Hippocampal formation (tissue), 2 donors: ENCODE measurements at places on chromosomes 16 and 17.
A peak's percentile ranks its signal among the peaks of the same experiment; 100 is the strongest.

GRCh38 chr16:80875616-80876015 lies 71.2 kb upstream of the CDYL2 start:
- no peak for DNase-seq

DNA sequence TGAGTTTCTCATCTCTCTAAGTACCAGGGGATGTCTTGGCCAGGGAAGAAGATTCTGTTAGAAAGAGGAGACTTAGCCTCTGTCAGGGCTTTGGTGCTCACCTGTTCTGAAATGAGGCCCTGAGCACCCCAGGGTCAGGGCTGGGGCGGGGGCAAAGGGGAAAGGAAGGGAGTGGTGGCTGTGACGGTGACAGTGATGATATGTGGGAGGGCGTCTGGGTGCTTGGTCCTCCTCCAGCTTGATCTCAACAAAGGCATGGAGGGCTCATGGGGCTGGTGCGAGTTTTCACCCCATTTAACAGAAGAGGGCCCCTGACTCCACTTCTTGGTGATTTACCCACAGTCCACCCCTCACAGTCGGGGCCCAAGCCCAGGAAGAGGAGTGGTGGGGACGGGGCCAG lies 15.1 kb downstream of the SOX8 start:
- no peak for DNase-seq

GRCh38 chr17:58691701-58692238 lies at the start of gene TEX14:
Gene TEX14, minus strand, starts transcription at chr17:58692045. Its CDS starts 40,044 bp downstream, at chr17:58652001.
- no peak for DNase-seq

DNA sequence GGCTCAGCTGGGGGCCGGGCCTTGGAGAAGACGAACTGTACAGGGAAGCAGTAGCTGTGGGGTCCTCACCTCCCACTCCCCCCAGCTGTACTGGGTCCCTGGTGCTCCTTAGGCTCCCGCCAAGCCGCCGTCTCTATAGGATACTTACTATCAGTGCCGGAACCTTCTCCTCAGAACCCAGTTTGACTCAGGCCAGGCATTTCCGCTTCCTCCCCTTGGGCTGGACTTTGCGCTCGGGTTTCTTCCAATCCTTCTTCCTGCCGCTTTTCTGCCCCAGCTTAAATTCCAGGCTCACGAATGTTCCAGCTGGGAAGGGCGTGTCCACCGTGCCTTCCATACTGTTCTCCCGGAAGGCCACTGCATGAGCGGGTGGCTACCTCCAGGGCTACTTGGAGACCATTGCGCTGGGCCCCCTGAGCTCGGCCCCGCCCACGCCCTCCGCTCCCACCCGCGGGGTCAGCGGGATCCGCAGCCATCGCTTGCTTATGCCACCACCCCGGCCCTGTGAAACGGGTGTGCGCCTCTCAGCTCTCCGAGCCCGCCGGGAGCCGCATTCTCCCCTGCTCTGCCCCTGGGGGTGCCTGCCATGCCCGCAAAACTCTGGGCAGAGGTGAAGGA lies 1795.9 kb downstream of the TP53TG3F start:
- DNase-seq, result no peak

DNA sequence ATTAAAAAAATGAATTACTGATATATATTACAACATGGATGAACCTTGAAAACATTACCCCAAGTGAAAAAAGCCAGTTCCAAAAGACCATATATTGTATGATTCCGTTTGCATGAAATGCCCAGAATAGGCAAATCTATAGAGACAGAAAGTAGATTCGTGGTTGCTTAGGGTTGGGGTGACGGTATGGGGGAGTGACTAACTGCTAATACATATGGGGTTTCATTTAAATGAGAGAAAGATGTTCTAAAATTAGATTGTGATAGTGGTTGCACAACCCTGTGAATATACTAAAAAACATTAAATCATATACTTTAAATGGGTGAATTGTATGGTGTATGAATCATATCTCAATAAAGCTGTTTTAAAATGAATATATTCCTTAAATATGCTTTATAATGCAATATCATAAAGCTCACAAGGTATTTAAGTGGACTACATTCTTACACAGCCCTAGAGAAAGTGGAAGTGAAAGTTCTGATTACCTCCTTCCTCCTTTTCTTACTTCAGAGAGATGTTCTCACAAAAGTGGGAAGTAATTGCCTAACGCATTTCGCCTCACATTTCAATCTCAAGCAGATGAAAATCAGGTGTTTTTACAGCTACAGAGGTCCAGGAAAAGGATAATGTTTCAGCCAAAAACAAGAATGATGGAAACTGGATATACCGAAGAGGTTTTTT lies 142.7 kb upstream of the GNAO1 start:
- no peak for DNase-seq

DNA sequence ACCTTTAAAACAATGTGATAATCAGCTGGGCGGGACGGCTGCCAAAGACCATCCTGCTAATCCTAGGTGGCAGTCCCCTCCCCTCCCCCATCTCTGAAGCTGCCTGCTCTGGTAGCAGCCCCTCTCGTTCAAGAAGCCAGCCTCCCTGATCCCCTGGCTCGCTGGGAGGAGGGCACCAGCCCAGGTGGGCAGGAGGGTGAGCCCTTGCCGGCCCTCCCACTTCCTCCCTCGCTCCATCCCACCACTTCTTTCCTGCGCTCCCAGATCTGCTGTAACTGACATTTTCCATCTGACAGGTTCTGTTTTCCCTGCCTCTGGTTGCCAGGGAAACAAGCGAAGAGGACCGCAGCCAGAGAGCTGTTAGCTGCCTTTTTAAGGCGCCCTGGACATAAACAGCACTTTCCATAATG lies 155.7 kb upstream of the TNRC6C start:
- no peak for DNase-seq

DNA sequence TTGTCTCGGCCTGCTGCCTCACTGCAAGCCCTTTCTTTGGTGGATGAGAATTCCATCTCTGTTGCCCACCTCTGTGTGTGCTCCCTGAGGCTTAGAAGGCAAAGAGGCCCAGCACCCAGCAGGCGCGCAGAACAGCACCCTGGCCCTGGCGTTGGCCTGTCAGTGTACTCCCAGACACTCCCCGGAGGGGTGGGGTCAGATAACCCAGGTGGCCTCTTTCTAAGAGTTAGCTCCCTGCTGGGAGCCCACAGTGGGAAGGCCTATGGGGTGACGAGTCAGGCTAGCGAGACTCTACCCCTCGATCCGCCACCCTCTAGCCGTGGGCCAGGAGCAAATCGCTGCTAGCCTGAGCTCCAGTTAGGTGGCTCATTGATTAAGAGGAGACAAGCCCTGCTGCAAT lies 38.1 kb downstream of the SRL start:
- DNase-seq, result no peak

- no peak for DNase-seq
Measured at GRCh38 chr16:68396481-68396880, 51.8 kb downstream of the SMPD3 start.

DNA sequence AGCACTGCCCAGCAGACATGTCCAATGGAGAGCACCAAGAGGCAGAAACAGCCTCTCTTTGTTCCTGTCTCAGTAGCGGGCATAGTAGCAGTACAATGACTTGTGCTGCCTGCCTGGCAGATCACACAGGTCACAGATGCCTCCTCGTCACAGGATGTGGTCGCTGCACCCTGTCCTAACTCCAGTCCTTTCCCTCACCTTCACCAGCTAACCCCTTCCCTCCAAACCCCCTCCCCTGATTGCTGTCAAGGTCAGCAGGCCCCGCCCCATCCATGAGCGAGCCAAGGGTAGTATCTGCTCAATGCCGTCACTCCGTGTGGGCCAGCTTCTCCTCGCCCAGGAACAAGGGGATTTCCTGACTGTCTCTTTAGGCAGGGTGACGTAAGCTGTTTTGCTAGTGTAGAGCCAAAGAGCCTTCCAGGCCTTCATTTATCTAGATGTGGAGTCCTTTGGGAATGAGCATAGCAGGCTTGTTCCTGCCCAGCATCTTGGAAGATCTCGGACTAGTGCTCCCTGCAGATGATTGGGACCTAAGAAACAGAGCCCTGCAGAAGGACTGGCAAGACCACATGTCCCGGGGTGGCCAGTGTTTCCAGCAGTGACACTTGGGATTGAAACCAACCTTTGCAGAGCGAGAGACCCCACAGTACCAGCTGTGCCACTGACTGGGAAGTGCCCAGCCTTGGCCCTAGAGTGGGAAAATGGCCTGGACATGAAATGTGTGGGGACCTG lies 75.9 kb upstream of the TNRC6C start:
- DNase-seq, result peak; percentile 23

DNA sequence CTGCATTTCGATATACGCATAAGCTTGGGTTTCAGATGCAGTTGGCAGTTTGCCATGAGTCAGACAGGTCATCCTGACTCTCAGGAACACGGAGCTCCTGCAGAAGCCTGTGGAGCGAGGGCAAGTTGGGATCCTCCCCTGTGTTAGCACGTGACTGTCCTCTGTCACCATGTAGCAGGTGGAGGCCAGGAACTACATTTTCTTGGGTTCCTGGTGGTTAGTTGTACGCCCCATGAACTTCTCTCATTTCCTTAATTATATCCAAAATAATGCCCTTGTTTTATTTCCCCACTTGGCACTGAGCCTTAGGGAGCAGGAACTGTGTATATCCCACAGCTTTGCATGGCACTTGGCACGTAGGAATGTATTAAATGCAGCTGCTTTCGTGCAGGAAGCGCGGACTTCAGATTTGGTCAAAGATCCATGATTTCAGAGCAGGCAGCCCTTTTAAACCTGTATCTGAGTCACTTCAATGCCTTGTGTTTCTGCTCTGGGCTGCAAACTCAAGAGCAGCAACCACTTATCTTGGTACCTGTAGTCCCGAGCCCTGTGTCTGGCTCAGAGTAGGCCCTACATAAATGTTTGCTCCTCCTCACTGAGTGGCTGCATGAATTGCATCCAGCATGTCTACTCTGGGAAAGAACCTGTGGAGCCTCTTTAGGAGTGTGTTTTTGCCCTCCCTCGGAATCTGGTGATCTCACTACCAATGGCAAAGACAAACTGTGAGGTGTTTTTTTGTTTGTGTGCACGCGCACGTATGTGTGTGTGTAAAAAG lies 428.4 kb downstream of the MAF start:
- DNase-seq, result no peak

- no peak for DNase-seq
Measured at GRCh38 chr17:5921512-5922282, 148.5 kb upstream of the WSCD1 start.

GRCh38 chr16:70740914-70741782 lies 55.3 kb upstream of the MTSS2 start:
- no peak for DNase-seq

DNA sequence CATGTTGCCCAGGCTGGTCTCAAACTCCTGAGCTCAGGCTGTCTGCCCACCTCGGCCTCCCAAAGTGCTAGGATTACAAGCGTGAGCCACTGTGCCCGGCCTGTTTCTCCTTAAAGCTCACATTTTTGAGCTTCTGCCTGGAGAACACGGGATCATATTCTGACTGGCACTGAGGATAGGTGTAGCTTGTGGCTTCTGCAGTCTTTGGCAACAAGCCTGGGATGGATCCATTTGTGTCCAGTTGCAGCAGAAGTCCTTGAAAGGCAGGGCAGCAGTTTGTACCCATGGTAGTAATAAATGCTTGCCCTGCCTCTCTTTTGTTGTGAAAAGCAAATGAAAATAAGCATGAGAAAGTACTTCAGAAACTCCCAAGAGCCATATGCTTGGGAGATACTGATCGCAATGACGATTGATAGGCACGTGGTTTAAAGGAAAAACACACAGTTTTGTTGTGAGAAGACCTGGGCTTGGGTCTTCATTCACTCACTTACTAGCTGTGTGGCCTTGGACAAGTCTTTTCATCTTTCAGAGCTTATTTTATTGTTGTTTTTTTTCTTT lies 3.1 kb upstream of the CORO7 start:
- no peak for DNase-seq

DNA sequence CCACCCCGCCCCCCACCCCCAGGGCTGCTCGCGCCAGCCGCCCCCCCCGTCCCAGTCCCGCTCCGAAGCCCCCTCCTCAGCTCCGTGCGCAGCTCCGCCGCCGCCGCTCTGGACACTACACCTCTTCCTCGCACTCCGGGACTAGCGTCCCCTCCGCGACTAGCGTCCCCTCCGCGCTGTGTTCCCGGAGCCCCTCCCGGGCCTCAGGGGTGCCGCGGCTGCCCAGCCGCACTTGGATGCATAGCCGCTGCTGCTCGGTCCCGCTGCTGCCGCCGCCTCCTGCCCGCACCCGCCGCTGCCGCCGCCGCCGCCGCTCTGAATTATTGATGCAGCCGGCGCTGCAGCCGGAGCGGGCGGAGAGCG lies at the start of gene CBLN1:
CBLN1 (minus strand) TSS at position 359 of the 363 bp plus-strand sequence. CDS start 373 bp downstream, outside the sequence.
- no peak for DNase-seq

- DNase-seq, result peak; percentile 92
Measured at GRCh38 chr17:979539-980405, at the start of gene NXN. Gene NXN, minus strand, starts transcription at chr17:979776.

DNA sequence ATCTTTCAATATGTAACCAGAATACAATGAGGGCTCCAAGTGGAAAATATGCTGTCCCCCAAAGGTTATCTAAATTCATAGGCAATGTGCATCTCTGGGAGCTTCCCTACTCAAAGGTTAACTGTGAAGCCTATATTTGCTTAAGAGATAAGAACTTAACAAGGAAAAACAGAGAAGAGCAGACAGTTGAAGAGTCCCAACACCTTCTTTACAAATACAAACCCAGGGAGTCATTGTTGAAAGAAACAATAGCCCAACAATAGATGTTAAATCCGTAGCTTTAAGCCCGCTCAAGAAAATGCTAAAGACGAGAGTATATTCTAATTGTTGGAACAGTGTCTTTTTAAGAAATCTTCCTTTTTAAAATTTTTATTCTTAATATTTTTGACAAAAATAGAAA lies 87.8 kb downstream of the CDH8 start:
- DNase-seq, result no peak

DNA sequence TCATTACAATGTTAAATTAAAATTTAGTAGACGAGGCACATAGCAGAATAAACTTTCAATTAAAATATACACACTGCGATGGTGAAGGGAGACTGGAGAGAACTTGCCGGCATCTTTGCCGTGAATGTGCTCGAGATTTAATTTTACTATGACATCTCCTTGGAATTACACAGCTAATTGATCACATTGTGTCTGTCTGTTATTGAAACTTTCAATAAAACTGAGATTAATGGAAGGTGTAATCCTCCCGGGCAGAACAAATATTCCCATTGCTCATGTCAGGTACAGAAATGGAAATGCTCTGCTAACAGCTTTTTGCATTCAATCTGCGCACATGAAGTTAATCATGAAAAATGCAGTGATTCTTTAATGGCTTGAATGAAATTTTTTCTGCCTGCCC lies 210.1 kb upstream of the NLRP1 start:
- DNase-seq, result no peak

- peak; percentile 100 for DNase-seq
Measured at GRCh38 chr17:75855310-75856061, at the start of gene WBP2. Gene WBP2, minus strand, starts transcription at chr17:75855335. Its CDS starts 38 bp downstream, at chr17:75855297.

- DNase-seq, result peak; percentile 86
Measured at GRCh38 chr17:75261336-75262111, at the start of the genes GGA3 and MRPS7. Gene GGA3, minus strand, starts transcription at chr17:75261606. Its CDS starts 19 bp downstream, at chr17:75261587. Gene MRPS7, plus strand, starts transcription at chr17:75261879. Its CDS starts 22 bp downstream, at chr17:75261901.

GRCh38 chr16:61798741-61799140 lies 237.5 kb downstream of the CDH8 start:
- no peak for DNase-seq
